ENCODE measurements at places on chromosomes 2 and 18. TPM values are rescaled to one million over a fixed set of nuclear protein-coding genes. Genes with fewer than 3 reads are reported as not detected.

DNA sequence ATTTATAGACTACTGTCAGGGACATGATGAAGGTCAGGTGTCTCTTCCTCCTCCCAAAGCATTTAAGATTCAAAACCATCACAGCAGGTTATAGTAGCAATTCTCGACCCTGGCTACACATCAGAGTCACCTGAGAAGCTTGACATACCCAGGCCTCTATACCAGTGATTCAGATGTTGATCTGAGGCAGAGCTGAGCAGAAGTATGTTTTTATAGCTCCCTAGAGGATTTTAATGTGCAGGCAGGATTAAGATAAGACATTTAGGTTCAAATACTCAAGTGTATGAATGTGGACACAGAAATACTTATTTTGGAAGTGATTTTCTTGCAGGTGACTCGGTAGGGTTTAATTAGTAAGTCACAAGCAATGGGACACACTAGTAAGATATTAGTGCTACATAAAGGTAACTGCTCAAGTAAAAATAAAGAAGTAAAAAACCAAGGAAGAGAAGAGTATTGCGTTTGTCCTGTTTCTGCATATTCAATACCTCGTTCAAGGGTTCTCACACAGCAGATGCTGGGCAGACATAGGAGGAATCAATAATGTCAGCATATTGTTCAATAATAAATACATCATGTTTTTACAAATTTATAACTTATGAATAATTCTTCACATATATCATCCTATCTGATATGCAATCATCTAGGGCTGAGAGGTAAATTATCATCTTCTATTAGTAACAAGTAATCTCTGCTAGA is 7.0 kb downstream of the GCFC2 start:
- H3K27me3 ChIP-seq = no peaks in the 10 kb centered on the region
- H3K36me3 ChIP-seq = peaks cover 54% of the 10 kb centered on the region
- H3K4me1 ChIP-seq = peaks cover 3% of the 10 kb centered on the region
- no peak for DNase-seq
- no peak overlapping the region for H3K27ac ChIP-seq
- H3K4me3 ChIP-seq = no peak overlapping the region

CROCC2 gene
- 0.26 TPM for total RNA-seq

GRCh38 chr2:71612581-71613402 is 159.4 kb downstream of the DYSF start:
- no peak overlapping the region for H3K4me3 ChIP-seq
- peak; percentile 51 for DNase-seq
- H3K27ac ChIP-seq = no peak overlapping the region
- H3K4me1 ChIP-seq = peaks cover 24% of the 10 kb centered on the region

- H3K36me3 ChIP-seq = no peaks in the 10 kb centered on the region
- no peak for DNase-seq
- H3K27ac ChIP-seq = no peak overlapping the region
- H3K4me3 ChIP-seq = no peak overlapping the region
These were observed 506.5 kb downstream of the NRXN1 start for GRCh38 chr2:50525423-50525822.
